ENCODE measurements at places on chromosomes 3 and 15.
A peak's percentile ranks its signal among the peaks of the same experiment; 100 is the strongest.

GRCh38 chr3:25448750-25449692 lies 21.0 kb downstream of the RARB start:
- no peak for DNase-seq

- DNase-seq = no peak
Measured at GRCh38 chr15:42154212-42154941, 2.1 kb downstream of the PLA2G4F start.

DNA sequence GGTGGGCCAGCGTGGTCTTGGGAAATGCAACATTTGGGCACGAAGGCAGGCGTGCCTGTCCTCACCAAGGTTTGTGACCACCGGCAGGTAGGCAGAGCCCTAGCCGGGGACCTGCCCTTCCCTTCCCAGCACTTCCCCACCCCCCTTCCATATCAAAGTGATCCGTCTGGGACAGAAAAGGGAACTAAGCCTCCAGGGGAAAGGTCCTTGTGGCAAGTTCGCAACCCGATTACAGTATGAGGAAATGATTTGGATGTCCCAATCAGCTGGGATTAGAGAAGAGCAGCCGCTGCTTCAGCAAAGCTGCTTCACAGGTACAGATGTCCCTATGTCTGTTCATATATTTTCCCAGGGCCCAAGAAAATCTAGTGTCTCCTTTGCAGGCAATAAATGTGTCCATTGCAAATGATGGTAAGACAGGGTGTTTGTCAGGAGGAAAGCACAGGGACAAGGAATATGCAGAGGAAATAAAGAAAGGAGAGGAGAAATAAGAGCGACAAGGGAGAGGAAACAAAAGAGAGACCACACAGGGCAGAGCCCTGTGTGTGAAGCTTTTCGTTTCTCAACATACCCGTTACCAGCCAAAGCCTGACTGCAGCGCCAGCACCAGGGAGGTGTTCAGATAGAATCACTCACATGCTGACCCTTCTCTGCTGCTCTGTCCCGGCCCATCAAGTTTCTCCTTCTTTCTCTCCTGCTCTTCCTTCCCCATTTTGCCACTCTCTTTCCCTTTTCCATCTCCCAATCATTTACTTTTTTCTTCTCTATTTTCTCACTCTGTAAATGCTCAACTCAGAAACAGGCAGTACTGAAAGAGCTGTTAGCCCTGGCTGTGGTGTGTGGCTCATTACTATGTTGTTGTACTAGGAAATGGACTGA lies 17.4 kb upstream of the SECISBP2L start:
- DNase-seq = no peak

GRCh38 chr3:139906418-139906817 lies 28.6 kb upstream of the CLSTN2 start:
- no peak for DNase-seq

DNA sequence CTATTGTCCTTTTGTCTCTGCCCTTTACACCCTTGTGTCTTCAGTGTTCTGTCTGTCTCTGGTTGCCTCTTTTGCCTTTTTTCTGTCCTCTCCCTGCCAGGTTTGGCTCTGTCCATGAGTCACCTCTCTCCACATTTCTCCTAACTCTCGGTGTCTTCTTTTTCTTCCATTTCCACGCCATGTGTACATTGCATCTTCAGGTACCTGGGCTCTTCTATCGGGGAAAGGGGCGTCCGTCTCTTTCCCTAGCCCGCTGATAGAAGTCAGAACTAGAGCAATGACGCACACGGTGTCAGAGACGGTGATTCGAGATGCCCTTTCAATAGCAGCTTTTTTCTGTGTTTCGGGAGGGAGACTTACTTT lies 641 bp downstream of the OPA1 start:
- DNase-seq = peak; percentile 19

- DNase-seq = no peak
Measured at GRCh38 chr15:90647326-90647725, 69.8 kb upstream of the BLM start.

- no peak for DNase-seq
Measured at GRCh38 chr15:58243070-58243469, 104.9 kb downstream of the AQP9 start.

DNA sequence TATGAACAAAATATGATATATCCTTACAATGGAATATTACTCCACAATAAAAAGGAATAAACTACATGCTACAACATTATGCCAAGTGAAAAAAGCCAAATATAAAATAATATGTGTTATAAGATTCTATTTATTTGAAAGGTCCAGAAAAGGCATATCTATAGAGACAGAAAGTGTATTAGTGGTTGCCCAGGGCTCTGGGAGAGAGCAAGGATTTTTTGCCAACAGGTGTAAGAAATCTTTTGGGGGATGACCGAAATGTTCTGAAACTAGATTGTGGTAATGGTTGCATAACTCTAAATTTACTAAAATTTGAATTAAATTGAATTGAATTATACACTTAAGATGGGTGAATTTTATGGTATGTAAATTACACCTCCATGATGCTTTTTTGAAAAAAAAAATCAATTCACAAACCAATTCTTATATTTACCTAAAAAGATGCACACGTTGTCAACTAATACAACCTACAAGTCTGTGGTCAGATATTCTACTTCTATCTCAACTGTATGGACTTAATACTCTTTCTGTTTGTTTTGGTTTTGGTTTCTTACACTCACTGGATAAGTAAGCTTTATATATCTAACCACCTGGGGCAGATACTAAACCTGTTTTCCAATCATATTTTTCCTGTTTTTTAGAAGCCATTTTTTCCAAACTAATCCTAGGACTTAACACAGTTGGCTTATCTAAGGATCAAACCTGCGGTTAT lies 75.8 kb downstream of the FBN1 start:
- DNase-seq = no peak

DNA sequence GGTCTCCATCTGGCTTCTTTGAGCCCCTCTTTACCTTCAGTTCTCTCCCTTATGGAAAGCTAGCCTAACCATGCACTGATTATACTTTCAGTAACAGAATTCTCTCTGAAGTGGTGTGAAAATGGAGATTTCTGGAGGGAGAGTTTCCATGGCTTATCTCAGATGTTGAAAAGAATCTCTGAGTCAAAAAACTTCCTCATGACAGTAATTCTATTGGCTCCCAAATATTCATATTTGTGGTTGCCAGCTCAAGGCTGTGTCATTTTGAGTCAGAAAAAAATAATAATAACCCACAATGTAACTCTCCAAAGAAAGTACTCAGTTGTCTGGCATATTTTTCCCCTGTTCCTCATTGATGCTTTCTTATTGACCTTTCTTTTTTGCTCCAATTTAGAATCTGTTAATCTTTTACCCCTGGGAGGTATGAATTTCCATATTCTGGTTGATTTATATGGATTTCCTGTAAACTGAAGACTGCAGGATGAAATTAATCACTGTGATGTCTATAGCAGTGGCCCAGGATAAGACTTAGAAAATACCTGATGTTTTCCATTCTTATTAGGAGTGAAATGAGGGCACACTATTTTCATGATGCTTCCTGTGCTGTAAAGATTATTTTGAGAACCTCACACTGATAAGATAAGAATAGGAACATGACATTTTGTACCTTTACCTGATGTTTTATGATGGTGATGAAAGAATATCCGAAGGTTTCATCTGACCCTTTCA lies 149.5 kb upstream of the EPHA3 start:
- DNase-seq = no peak

- no peak for DNase-seq
Measured at GRCh38 chr3:67875858-67876257, 221.4 kb upstream of the SUCLG2 start.

DNA sequence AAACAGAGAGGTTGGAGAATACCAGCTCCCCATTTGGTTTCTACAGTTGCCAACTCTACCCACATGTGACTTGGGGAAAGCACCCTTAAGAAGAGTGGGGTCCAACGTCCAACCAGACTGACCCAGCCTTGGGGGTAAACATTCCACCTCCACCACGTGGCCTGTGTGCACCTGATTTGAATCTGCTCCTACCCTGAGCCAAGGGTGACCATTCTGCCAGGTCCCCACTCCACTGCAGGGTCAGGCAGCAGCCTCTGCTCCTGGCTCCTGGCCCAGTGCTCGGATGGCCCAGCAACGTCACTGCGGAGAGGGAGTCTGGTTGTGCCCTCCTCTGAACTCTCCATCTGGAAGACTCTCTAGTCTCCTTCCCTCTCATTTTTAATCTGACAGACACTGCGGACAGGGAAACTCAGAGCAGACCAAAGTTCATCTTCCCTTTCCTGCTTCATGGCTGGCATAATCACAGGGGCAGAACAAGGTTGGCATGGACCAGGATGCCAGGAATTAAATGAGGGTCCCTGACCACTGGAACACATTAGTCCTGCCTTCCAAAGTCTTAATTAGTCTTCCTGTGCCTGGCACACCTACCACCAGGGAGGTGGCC lies 29.4 kb downstream of the FHIT start:
- DNase-seq = no peak

DNA sequence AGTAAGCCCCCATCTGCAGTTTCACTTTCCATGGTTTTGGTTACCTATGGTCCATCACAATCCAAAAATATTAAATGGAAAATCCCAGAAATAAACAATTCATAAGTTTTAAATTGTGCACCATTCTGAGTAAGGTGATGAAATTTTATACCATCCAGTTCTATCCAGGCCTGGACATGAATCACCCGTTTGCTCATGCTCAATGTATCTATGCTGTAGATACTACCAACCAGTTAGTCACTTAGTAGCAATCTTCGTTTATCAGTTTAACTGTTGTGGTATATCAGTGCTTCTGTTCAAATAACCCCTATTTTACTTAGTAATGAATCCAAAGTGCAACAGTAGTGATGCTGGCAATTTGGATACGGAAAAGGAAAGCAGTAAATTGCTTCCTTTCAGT lies 381.9 kb upstream of the AGTR1 start:
- no peak for DNase-seq

DNA sequence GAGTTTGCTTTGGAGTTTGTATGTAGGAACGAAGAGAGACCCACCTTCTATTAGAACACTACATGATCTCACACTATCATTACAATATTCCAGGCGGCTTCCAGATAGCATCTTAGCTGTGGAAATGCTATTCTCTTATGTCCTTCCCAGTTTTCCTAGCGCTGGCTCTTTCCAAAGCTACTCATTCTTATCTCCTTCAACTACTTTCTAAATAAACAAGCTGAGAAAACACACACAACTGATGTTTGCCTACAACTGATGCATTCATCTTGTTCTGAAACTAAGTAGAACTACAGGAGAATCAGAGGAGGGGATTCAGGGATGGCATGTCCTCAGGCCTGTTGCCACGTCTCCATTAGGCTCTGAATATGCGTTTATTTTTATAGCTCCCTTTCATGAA lies 108.9 kb downstream of the GREM1 start:
- no peak for DNase-seq

DNA sequence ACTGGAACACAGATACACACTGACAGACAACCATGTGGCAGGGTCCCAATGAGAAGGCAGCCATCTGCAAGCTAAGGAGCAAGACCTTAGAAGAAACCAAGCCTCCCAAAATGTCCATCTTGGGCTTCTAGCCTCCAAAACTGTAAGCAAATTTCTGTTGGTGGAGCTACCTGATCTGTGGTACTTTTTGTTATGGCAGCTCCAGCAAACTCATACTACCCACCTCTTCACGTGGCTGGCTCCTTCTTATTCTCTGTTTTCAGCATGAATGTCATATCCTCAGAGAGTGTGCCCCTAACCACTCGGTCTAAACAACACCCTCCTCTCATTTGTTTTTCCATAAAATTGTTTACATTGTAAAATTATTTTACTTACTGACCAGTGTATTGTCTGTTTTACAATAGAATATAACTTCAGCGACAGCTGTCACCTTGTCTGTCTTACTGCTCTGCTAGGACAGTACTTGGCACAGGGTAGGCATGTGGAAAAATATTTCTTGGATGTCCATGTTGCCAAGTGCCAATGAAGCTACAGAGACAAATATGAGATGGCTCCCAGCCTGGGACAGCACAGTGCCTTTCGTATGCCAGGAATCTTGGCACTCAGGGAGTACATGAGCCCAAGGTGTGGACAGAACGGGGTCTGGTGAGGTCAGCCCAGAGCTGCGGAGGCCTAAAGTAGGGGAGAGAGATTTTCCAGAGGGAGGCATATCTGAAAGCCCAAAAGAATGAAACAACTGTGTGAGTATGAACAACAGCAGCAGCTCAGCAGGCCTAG lies 17.4 kb upstream of the SLC25A36 start:
- no peak for DNase-seq

DNA sequence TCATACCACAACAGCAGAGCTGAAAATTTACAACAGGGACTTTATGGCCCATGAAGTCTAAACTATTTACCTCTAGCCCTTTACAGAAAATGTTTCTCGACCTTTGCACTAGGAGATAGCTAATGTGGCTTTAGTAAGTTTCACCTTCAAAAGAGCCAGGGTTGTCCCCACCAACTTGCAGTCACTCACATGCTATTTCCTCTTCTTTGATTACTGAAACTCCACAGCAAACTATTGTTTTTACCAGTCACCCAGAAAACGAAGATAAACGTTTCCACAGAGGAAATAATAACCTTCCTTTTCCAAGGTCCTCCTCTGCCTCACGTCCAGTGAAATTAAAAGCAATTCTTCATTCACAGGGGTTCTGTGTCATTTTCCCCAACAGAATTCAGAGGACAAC lies 48.2 kb downstream of the WWTR1 start:
- no peak for DNase-seq

- no peak for DNase-seq
Measured at GRCh38 chr3:12972781-12973702, 100.2 kb downstream of the IQSEC1 start.

GRCh38 chr3:98259707-98260106 lies 4.3 kb upstream of the OR5H6 start:
- DNase-seq = peak; percentile 14

DNA sequence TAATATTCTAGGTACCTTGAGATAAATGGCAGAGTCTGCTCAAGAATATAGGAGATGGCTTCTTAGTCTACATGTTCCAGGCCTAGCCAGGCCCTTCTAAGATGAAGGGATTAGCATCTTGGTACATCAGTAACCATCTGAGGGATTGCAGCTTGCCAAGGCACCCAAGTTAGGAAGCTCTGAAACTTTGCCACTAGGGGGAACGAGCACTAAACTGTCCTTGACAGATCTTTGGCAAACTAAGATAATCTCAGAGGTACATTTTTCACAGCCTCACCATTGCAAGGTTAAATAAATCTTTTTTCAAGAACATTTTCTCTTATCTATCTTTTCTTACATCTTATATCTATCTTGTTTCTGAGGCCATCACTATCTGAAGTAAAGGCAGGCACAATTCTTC lies 351.2 kb downstream of the RAP2B start:
- no peak for DNase-seq

GRCh38 chr15:77496715-77497109 lies 76.0 kb downstream of the HMG20A start:
- peak; percentile 34 for DNase-seq

Measured in T-helper 2 cell (primary cell).